ENCODE measurements at places on chromosomes 2 and 18.

- no peak for DNase-seq
Measured at GRCh38 chr2:197803033-197803444, 1.4 kb upstream of the PLCL1 start.

- DNase-seq: no peak
Measured at GRCh38 chr2:105329197-105329554, 359 bp downstream of the TGFBRAP1 start.

- DNase-seq: no peak
Measured at GRCh38 chr2:67412424-67412823, 15.3 kb downstream of the ETAA1 start.

- no peak for DNase-seq
Measured at GRCh38 chr18:75915941-75916623, 488.6 kb upstream of the SMIM21 start.

- no peak for DNase-seq
Measured at GRCh38 chr18:53566626-53567025, 657.8 kb downstream of the MBD2 start.

- no peak for DNase-seq
Measured at GRCh38 chr18:24189664-24190346, 50.9 kb downstream of the CABYR start.

Measured in activated B cell treated with CpG ODN at 0.5 μM for 24 hours (primary cell).